ENCODE measurements at places on chromosomes 3 and 15. TPM values are rescaled to one million over a fixed set of nuclear protein-coding genes. Genes with fewer than 3 reads are reported as not detected.

DNA sequence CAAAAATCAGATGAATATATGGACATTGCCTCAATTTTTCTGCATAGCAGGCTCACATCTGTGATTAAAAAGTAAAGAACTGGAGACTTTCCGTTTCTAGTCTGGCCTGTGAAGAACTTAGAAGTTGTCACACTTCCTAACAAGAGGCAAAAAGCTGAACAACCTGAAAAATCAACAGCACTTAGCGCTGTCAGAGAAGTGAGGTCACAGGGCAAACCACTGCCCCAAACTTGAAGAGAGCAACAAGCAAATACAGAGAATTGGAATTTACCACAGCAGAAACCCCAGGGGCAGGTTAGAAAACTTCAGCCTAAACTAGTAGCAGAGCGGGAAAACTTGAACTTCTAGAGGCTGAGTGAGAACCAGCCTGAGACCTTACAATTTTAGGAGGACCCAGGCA is 38.9 kb downstream of the CCDC54 start:
- DNase-seq: peak; percentile 24

Gene UQCRC1
- total RNA-seq: 568 TPM

DNA sequence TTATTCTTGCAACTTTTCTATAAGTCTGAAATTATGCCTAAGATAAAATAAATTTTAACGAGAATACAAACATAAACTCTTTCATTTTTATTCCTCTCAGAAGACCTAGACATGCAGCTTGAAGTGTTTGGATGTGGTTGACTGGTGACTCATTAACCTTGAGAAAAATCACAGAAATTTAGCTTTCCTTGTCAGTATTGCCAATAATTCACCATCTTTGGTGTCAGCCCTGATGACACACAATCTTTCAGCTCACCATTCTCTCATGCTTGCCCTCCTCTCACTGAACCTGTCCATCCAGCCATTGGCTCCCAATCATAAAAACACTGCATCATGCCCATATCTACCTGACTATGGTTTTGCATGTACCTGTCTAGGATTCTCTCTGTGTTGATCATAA is 22.6 kb upstream of the TNFAIP8L3 start:
- DNase-seq: no peak

- DNase-seq: no peak
Measured at GRCh38 chr3:6047016-6047415, 813.9 kb upstream of the GRM7 start.

Gene SKOR1
- total RNA-seq: 5.8 TPM

DNA sequence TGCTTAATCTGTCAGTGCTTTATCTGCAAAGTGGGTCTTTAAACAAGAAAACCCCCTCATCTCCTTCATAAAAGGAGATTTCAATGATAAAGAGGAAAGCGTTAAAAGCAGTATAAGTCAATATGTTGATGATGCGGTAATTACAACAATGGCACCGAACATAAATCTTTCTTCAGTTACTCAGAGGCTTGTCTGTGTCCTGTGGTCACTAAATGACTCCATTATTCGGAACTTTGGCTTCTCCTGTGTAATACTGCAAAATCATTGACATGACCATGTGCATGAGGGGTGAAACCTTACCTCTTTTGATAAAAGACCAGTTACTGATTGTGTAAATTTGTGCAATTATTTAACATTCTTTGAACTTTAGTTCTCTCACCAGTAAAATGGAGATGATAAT is 4.8 kb upstream of the USP3 start:
- DNase-seq: no peak

- no peak for DNase-seq
Measured at GRCh38 chr3:188506446-188506845, 352.5 kb downstream of the LPP start.

- DNase-seq: peak; percentile 51
Measured at GRCh38 chr15:81275711-81276392, 48.1 kb downstream of the STARD5 start.

- DNase-seq: no peak
Measured at GRCh38 chr3:191300422-191300821, 28.8 kb upstream of the CCDC50 start.

DNA sequence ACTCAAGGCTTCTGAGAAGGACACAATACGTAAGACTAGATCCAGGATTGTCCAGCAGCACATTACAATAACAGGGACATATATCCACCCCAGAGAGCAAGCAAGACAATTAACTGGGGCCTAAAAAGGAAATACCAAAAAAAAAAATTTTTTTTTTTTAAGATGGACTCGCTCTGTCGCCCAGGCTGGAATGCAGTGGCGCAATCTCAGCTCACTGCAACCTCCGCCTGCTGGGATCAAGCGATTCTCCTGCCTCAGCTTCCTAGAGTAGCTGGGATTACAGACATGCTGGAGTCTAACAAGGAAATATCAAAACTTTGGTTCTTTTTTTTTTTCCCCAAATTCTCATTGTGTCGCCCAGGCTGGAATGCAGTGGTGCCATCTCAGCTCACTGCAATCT is 28.8 kb upstream of the IMPDH2 start:
- no peak for DNase-seq

Gene COL6A6
- not detected for total RNA-seq

DNA sequence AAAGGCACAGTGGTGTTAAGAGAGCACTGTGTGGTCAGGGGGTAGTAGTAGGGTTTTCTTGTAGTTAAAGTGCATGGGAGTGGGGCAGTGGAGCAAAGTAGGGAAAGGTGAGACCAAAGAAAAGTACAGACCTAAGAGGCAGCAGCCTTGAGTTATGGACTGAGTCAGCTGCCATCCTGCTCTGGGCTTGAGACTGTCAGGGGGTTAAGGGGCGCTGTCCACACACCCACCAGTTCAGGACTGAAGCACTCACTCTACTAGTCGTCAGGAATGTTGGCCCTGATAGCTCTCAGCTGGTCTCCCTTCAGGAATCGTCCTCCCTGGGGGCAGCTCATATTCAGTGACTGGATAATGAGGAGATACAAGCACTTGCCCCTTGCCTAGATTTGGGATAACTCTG is 7.9 kb downstream of the CCR4 start:
- DNase-seq: no peak

Gene PRICKLE2
- total RNA-seq: 31.2 TPM

Gene GLDN
- 8.7 TPM for total RNA-seq

Gene CFAP161
- total RNA-seq: not detected

GRCh38 chr15:47990821-47991220 is 130.0 kb upstream of the SLC24A5 start:
- no peak for DNase-seq

GRCh38 chr3:130341882-130342281 is 3.6 kb upstream of the COL6A5 start:
- DNase-seq: no peak

GRCh38 chr3:106204160-106204868 is 335.5 kb upstream of the CBLB start:
- DNase-seq: no peak

GRCh38 chr3:136819731-136820679 is 1.1 kb downstream of the SLC35G2 start:
- DNase-seq: peak; percentile 31

GRCh38 chr3:194089357-194090177 is 46.4 kb upstream of the HES1 start:
- peak; percentile 40 for DNase-seq

GRCh38 chr3:71119171-71119570 is 464.4 kb downstream of the FOXP1 start:
- no peak for DNase-seq

DNA sequence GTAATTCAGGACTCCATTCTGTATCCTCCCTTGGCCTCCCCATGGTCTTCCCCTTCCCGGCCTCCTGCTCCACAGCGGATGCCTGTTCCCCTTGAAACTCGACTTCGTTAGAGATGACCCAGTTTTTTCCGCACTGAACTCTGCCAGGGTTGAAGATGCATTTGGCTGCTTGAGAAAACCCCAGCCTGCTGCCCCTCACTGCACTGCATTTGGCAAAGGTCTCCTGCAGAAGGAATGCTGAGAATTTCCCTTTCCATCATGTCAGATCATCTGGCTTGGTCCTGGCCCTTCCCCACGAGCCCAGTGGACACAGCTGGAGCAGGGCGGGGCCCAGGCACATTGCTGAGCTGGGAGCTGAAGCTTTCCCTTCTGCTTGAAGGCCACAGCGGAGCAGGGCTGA is 37.6 kb upstream of the RGMA start:
- no peak for DNase-seq

DNA sequence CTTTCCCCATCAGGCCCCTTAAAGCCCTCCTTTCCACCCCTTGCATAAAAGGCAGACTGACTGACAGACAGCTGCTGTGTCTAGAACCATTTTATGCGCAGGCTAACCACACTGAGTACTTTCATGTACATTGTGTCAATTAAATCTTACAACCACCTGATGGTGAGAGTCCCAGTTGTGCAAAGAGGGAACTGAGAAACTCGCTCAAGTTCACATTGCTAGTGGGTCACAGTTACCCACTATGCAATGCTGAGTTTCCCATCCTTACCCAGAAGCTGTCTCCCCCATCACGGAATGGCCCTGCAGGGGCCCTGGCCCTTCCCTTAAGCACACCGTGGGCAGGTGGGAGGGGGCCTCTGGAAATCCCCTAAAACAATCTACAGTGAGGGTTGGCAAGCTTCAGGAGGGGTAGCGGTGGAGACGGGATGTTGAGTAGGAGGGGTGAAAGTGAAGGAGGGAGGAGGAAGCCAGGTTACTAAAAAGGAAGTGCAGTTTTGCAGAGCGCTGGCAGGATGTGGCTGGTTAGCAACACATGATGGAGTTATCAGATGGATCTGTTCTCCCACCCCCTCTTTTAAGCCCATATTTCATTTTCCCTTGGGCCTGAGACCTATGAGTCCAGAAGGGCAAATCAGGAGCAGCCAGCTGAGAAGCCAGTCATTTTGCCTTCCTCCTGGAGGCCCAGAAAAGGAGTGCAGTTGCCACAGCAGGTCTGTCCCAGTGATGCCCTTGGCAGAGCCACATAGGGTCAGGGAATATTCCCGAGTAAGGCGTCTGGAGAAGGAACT is 30.0 kb downstream of the STARD5 start:
- DNase-seq: peak; percentile 42

Gene DHFR2
- 5.3 TPM for total RNA-seq

DNA sequence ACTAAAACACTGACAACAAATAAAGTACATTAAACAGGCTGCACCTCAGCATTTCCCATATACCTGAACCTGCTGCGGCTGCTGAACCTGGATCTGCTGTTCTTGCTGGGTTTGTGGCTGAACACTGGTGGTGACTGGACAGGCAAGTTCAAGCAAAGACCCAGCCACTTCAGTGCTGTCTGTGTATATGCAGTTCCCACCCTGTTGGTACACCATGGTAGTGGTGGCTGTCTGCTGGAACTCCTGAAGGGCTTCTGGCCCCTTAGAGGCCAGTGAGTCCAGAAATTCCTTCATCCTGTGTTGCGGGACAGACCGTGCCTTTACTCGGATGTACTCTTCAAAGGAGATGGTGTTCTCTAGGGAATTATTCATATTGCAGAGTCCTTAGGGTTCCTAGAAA is 17.2 kb downstream of the QRICH1 start:
- no peak for DNase-seq

- DNase-seq: peak; percentile 66
Measured at GRCh38 chr15:71146580-71146982, 31.3 kb downstream of the THSD4 start.

Gene DPPA2
- total RNA-seq: not detected

GRCh38 chr15:39139431-39140059 is 441.3 kb upstream of the THBS1 start:
- DNase-seq: no peak

Gene MESP2
- total RNA-seq: not detected

DNA sequence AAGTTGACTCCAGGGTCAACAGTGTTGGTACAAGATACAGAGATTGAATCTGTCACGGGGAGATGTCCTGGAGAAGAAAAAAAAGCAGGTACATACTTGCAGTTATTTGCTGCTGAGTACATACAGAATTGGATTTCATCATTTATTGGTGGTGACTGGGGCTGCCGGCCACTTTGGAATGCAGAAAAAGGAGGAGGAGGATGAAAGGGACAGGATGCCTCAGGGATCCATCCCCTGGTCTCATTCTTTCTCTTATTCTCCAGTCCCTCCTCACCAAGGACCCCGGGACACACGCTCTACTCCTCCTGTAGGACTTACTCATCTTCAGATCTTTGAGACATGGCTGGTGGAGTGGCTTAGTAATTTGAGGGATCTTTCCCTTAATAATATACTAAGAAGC is 30.0 kb upstream of the MEIS2 start:
- no peak for DNase-seq

Gene SPTSSB
- total RNA-seq: 0.58 TPM

DNA sequence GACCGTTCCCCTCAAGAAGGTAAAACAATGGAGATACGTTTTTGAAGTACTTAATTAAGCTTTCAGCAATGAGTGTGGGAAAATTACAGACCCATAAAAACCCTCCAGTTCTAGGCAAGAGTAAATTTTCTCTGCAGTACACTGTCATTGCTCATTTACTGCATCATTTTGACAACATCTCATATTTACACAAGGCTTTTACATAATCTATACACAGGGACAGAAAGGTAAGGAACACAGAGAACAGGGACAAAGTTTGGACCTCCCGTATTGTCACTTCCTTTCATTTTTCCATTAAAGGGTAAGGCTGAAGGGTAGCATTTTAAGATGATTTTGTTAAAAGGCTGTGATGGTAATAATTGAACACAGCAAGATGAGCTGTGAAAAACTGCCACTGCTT is 7.4 kb upstream of the HGD start:
- no peak for DNase-seq

- DNase-seq: no peak
Measured at GRCh38 chr3:48370333-48370713, 1.7 kb upstream of the FBXW12 start.

DNA sequence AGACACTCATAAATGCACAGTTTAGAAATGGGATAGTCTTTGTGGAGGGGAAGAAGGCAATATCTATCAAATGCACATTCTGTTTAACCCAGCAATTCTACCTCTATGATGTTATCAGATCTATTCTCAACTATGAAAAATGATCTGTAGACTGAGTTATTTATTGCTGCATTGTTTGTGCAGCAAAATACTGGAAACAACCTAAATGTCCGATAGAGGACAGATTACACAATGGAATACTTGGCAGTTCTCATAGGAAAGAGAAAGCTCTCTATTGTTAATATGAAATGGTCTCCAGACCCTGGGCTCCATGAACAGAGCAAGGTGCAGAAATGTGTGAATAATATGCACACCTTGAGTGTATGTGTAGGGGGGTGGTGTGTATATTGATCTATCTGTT is 49.0 kb upstream of the SELENOK start:
- no peak for DNase-seq

Data from stomach (tissue), 19 donors.